ENCODE measurements at places on chromosomes 12 and 14.

GRCh38 chr12:30823764-30824163, 69.0 kb upstream of the CAPRIN2 start:
- no peak for DNase-seq

- DNase-seq = no peak
These were observed 141.5 kb downstream of the CAND1 start for GRCh38 chr12:67410667-67411067.

DNA sequence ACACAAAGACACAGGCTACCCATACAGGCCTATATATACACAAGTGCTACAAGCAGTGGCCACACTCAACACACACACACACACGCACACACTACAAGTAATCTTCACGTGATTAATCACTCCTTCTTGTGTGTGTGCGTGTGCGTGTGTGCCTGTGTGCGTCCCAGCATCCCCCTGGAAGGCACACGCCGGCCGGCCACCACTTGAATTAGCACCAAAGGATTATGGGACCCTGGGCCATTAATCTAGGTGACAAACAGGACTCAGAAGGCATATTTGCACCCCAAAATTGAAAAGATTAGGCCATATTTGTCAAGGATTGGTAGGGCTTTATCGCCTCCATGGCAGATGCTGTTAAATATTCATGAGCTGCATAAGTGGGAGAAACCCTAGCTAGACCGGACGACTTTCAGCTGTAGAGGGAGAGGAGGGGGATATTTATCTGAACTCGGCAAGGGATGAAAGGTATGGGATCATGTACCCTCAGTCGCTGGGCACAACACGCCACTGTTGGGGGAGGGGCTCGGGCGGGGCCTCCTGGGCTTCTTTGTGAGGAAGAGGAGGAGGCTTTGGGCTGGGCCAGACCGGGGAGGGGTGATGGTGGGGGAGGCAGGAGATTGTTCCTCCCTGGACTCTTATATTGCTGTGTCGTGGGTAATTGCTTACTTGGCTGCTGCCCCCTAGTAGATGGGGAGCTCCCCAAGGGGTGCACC, 89.6 kb upstream of the LHX5 start:
- DNase-seq = no peak

- DNase-seq = no peak
These were observed 42.6 kb downstream of the TMEM63C start for GRCh38 chr14:77224212-77224611.

- no peak for DNase-seq
These were observed 285.2 kb upstream of the SYT10 start for GRCh38 chr12:33724867-33725266.

DNA sequence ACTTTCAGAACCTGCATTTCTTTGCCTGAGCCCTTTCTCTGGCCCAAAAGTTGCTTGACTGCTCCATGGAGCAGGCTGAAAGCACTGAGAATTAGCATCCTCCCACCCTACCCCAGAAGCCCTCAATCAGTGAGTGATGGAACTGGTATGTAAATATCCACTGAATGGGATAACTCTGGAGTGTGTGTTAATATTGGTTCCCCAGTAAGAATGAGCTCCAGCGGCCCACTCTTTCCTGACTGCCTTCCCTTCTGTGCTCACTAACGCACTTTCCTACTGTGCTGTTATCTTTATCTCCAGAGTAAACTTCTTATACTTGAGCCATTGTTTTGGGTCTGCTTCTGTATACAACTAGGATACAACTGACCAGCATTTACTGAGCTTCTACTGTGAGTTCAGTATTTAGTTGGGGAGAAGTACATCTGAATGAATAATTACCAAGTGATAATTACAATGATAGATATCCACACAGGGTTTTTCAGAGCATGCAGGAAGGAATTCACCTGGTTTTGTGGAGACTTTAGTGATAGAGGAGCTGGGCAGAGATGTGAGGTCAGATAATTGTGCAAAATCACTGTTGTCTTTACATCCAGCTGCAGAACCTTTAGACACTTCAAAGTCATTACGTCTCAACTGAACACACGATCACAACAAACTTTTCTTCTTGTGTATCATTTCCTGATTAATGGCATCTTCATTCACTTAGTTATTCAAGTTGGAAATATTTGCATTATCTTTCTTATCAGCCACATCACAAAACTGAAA, 149.2 kb upstream of the BTG1 start:
- DNase-seq = no peak

- DNase-seq = no peak
These were observed 87.4 kb downstream of the OR11H12 start for GRCh38 chr14:18688346-18688745.

DNA sequence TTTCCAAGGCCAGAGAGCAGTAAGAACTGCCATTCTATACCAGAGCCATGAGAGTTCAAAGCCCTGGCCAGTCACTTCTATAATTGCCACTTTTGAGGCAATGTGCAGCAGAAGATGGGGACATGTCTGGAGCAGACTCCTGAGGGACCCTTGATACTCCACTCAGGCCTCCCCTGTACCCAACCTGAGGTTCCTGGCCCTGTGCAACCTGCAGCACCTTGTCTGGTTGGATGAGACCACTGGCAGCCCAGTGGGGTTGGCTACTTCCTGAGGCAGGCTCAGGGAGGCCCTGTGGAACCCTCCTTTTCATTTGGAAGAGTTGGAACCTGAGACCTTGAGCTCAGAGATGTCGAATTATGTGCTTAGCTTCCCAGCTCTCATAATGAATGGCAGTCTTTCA, 54.4 kb downstream of the GALNT16 start:
- DNase-seq = peak; percentile 41

- DNase-seq = no peak
These were observed 385.9 kb downstream of the EGLN3 start for GRCh38 chr14:33564774-33565630.

DNA sequence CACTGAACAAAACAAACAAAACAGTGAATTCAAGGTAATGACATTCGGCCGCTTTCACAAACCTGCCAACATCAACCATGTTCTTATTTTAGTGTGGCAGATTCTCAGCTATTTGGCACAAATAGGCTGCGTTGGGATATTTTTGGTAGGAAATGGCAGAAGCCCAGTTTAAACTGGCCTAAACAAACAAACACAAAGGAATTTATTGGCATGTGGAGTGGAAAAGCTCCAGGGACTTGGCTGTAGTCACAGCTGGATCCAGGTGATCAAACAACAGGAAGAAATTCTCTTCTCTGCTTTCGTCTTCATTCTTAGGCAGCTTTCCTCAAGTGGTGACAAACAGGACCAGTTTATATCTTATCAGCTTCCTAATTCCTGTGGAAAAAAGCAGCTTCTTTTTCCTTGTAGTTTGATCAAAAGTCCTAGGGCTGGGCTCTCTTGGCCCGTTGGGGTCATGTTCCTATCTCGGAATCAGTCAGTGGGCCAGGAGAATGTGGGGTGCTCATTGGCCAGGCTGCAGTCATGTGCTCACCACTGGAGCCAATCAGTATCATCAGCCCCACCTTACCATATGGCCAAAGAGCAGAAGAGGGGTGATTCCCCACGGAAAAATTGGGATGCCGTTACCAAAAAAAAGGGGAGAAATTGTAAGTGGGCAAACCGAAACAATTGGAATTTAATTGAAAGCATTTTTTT, 22.6 kb downstream of the C12orf75 start:
- no peak for DNase-seq
